Activated CD4-positive, alpha-beta T cell treated with anti-CD3 and anti-CD28 coated beads for 4 hours (primary cell): ENCODE measurements at places on chromosomes 4 and X.

GRCh38 chr4:68324519-68325262 is 25.2 kb downstream of the YTHDC1 start:
- no peak for DNase-seq

DNA sequence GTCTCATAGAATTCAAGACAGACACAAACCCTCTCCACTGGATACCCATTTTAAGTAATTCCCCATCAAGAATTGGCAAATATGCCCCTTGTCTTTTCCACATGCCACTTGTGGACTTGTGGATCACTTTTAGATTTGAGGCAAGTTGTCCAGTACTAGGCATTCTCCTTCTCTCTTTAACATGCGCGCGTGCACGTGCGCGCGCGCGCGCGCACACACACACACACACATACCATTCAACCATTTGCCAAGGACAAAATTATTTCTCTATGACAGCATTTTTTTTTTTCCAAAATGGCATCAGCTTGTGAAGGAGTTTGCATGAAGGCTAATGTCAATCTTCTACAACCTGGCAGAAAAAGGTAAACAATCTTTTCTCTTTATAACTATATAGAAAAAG is 1325.7 kb upstream of the IGFBP7 start:
- no peak for DNase-seq

DNA sequence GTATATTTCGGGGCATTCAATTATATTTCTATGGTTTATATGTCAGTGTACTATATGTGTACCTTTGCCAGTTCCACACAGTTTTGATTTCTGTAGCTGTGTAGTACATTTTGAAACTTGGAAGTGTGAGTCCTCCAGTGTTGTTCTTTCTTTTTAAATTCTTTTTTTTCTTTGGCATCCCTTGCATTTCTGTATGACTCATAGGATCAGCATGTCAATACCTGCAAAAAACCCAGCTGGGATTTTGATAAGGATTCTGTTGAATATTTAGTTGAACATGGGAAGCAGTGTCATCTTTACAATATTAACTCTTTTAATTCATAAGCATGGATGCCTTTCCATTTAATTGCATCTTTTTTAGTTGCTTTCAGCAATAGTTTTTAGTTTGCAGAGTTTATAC is 100.0 kb downstream of the SH3BGRL start:
- DNase-seq: no peak

DNA sequence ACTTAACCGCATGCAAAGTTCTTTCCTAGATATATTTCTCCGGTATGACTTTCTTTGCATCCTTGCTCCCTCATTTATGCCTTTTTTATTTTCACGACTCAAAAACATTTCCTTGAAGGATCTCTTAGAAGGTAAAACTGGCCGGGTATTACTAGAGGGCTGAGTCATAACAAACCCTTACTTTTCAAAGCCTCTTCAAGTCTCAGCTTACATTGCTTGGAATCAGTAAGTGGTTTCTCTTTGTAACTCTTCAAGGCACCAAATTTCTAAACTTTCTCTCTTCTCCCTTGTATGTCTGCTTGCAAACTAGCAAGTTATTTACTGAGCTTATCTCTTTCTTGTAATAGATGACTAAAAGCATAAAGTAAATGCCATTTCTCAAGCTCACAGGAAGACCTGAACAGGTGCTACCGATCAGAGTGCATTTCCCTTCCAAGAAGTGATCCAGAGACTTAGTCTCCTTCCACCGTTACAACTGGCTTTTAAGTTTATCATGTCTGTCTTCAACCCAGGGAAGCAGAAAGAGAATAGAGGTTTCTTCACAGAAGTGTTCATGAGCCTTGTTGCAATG is 75.5 kb downstream of the ANXA10 start:
- no peak for DNase-seq
